ENCODE measurements at places on chromosomes 6 and 20.

DNA sequence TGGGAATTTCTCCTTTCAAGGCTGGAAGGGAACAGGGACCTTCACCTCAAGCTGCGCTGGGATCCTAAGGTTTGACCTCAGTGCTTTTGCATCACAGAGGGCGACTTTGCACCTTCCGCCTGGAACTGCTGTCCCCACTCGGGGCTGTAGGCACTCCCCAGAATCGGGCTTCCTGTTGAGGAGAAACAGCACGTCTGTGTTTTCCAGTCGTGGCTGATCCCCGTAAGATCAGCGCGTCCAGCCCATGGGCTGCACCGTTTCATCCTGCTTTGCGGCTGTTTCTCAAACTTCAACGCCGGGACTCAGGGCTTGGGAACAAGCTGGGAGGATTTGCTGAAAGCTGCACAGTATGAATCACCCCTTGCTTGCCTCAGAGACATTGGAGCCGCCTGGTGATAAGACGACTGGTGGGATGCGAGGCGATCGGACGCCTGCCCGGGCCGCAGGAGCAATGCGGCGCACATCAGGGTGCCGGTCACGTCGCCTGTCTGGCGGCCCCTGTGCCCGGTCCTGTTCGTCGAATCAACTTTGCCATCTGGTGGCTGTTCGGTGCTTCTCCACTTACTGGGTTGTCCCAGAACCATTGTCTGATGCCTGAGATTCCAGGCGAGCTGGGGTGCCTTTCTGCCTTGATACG, 53.6 kb upstream of the FRMD1 start:
- peak; percentile 18 for DNase-seq

DNA sequence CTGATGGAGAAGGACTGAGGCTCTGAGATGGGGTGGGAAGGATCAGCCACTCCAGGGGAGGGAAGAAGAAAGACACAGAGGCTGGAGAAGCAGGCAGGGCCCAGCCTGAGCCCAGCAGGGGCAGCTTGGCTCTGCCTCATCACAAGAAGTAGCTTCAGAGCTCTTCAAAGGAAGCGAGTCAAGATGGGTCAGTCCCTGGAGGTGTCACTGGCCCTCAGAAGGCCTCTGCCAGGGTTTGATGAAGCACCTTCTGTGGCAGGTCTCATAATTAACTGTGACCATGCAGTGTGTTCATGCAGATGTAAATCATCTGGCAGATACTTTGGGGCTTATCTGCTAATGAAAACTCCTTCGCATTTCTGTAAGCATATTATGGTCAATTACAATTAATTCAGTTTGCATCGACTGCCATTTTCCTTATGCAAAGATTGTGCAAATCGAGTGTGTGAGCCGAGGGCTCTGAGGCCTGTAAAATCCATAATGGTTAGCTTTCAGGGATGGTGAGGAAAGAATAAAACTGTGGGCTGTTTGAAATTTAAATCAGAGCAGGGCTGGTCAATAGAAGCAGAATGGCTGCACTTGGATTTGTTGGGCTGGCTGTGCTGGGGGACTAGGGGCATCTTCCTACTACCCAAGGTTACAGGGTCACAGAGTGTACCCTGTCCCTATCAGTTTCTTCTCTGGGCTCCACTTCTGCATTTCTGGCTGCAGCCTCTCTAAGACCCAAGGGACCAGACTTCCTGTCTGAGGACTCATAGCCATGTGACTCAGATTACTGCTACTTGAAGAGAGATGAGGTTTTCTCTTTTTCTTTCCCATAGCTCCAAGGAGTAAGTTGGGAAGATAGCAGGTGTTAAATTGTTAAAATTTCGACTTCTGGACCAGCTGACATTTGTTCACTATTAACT, 376.6 kb downstream of the DHX35 start:
- no peak for DNase-seq

GRCh38 chr6:93420163-93420795, 920 bp upstream of the EPHA7 start:
- no peak for DNase-seq

- peak; percentile 43 for DNase-seq
These were observed 54.6 kb downstream of the FYN start for GRCh38 chr6:111818539-111819226.

- DNase-seq = no peak
These were observed 5.8 kb downstream of the HMGA1 start for GRCh38 chr6:34242252-34243130.

DNA sequence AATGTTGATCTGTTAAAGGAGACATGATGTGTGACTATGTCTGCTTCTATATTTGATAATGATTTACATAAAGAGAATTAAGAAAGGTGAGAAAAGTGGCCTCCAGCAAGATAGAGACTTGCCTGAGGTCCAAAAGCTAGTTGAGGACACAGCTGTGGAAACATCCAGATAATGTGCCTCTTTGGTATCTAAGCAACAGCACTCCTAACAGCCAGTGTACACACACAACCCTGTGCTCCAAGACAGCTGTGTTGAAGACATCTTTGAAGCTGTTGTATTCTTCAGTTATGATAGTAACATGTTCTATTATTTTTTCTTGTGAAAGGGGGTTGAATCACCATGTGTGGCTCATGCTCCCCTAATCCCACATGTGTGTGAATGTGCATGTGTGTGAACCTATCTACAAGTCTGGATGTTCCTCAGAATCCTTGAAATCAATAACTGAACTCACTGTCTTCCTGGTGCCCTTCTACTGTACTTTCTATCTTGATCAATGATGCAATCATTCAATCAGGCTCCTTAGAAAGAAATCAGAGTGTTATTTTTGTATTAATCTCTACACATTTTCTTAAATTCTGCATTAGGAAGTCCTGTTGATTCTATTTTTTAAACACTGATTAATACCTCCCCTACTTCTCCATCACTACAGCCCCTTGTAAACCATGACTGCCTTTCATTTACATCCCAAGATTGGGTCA, 116.7 kb upstream of the SSTR4 start:
- DNase-seq = no peak

GRCh38 chr20:57610261-57610952, 9.8 kb downstream of the ZBP1 start:
- no peak for DNase-seq

- DNase-seq = no peak
These were observed 72.9 kb upstream of the GLP1R start for GRCh38 chr6:38975621-38976049.

GRCh38 chr6:99802396-99803031, 191.5 kb downstream of the MCHR2 start:
- no peak for DNase-seq

- DNase-seq = no peak
These were observed 468.3 kb downstream of the KHDRBS2 start for GRCh38 chr6:61817716-61818115.

DNA sequence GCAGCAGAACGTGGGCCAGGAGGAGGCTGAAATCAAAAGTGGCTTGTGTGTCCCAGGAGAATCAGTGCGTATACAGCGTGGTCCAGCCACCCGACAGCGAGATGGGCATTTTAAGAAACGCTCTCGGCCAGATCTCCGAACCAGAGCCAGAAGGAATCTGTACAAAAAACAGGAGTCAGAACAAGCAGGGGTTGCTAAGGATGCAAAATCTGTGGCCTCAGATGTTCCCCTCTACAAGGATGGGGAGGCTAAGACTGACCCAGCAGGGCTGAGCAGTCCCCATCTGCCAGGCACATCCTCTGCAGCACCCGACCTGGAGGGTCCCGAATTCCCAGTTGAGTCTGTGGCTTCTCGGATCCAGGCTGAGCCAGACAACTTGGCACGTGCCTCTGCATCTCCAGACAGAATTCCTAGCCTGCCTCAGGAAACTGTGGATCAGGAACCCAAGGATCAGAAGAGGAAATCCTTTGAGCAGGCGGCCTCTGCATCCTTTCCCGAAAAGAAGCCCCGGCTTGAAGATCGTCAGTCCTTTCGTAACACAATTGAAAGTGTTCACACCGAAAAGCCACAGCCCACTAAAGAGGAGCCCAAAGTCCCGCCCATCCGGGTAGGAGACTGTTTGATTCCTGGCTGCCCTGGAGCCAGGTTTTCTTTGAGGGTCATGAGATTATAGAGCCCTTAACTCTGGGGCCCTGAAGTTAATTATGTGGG, 75.3 kb downstream of the ASXL1 start:
- DNase-seq = no peak

- DNase-seq = no peak
These were observed 19.9 kb downstream of the ADGRF1 start for GRCh38 chr6:47022191-47022590.

GRCh38 chr20:32477594-32478512, 107.3 kb downstream of the NOL4L start:
- DNase-seq = no peak

GRCh38 chr6:141866731-141867497, 265.8 kb upstream of the GJE1 start:
- no peak for DNase-seq

- no peak for DNase-seq
These were observed 45.2 kb downstream of the RANBP9 start for GRCh38 chr6:13666194-13667105.

GRCh38 chr6:101806241-101806640, 412.7 kb downstream of the GRIK2 start:
- peak; percentile 68 for DNase-seq

- no peak for DNase-seq
These were observed 110.3 kb downstream of the CRYBG1 start for GRCh38 chr6:106470811-106471210.

DNA sequence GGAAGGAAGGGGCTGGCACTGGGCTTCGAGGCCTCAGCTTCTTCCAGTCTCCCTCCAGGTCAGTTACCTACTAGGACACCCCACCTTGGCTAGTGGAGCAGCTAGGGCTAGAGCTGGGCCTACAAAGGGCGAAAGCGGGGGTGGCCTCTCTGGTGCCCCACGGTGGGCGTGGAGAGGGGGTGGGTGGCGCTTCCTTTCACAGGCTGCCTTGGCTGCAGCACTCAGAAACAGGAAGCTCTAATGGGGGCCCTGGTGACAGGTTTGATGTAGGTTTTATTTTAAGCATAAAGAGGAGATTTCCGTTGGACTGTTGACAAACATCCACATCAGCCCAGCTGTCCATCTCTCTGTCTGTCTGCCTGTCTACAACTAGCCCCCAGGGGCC, 13.4 kb downstream of the FAM110A start:
- DNase-seq = no peak

DNA sequence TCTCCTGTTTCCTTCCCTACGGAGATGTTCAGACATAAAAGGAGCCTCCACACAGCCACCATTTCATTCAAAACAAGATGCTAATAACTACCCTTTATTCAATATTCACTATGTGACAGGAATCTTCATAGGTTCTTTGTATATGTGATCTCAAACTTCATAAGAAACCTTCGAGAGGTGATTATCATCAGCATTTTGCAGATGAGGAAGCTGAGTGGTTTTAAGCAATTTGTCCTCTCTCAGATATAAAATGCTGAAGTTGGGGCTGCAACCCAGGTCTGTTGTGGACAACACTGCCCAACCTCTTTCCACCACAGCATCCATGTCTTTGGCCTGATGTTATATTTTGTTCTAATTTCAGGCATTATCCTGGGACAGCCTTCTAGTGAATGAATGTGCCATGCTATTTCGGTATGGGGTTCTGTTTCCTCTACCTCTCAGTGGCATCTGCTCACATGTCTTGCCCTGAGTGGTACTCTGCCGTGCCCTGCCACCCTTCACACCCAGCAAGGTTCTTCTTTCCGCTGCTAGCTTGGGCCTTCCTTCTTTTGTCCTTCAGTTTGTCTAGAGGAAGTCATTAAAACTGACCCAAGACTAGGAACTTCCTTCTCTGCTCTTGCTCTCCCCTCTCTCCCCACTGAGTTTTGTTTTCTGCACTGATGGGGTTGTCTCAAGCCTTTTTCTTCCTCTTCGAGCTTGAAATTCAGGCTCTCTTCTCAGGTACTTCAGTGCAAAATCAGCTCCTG, 300.9 kb upstream of the PRDM1 start:
- no peak for DNase-seq

DNA sequence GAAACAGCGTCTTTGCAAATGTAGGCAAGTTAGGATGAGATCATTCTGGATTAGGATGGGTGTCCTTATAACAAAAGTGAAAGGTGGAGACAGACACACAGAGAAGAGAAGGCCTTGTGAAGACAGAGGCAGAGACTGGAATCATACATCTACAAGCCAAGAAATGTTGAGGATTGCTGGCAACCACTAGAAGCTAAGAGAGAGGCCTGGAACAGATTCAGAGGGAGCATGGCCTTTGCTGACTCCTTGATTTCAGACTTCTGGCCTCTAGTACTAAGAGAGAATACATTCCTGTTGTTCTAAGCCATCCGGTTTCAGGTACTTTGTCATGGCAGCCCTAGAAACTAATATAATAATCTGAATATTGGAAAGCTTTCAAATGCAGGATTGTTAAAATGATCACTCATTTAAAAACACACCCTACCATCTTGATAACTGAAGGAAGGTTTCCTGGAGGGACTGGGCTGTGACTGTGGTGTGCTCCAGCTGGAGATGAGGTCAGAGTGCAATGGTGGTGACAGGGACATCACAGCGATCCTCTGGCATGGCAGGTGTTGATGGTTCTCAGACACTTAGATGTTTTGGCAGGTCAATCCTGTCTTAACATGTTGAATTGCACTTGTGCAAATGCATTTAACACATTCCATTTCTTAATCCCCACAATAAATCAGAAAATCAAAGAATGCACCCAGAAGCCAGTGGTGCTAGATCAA, 25.1 kb downstream of the CD83 start:
- no peak for DNase-seq

GRCh38 chr6:115842338-115842737, 218.4 kb downstream of the FRK start:
- DNase-seq = no peak

GRCh38 chr20:12207875-12208274, 290.2 kb downstream of the BTBD3 start:
- DNase-seq = peak; percentile 44

- DNase-seq = no peak
These were observed 46.9 kb upstream of the TAB2 start for GRCh38 chr6:149270616-149271015.

DNA sequence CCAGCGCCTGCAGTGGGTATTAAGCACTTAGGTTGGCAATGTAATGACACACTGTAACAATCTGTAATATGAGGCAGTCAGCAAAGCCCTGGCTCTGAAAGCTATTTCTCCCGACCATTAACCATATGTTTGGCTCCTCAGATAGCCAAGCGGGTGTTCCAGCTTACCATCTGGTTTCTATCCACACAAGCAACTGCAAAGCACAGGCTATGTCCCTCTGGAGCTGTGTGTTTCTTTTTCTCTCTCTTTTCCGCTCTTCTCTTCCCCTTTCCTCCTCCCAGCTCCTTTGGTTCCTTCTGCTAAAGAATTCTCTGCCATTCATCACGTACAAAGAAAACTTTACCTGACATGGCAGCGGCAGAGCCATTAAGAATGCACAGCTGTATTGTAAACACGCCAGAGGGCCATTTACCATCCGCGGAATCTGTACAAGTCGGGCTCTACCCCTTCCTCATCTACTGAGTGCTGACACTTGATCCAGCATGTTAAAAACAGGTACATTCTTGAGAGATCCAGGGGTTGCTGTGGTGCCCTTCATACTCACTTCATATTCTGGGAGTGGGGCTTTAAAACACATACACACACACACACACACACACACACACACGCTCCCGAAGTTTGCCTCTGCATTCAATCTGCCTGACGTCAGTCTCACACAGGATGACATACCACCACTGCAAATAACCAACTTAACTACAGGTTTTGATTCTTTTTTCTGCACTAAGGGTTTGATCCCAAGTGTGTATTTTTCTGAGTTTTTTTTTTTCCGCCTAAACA, 77.2 kb downstream of the BACH2 start:
- DNase-seq = peak; percentile 59

Data from SJSA1 (cell line).